ENCODE measurements at places on chromosomes 5 and 9.

- DNase-seq = no peak
These were observed 6.9 kb upstream of the NIPSNAP3A start for GRCh38 chr9:104740621-104741020.

GRCh38 chr5:172200476-172200875 is 6.5 kb downstream of the EFCAB9 start:
- no peak for DNase-seq

GRCh38 chr9:7298123-7298522 is 501.5 kb downstream of the DMAC1 start:
- DNase-seq = peak; percentile 76

DNA sequence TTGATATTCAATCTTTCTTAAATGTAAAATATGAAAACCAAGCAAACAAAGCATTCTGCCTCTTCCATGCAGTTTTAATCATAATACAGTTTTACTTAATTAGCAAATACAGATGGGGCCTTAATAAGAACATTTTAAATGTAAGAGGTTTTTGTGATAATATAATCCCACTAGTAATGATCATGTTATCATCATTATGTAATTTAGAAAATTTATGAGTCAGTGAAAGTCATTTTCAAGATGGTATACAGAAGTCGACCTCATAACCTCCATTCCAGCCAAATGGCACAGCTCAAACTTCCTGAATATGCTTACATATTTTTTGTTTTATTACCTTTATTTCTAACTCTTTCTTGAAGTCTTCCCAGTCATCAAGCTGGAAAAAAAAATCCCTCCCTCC is 102.2 kb upstream of the GNA14 start:
- no peak for DNase-seq

- no peak for DNase-seq
These were observed 276.6 kb downstream of the GADD45G start for GRCh38 chr9:89881431-89881830.

- no peak for DNase-seq
These were observed 391 bp downstream of the RALGDS start for GRCh38 chr9:133120501-133121197.

GRCh38 chr9:92295827-92296258 is 2.3 kb upstream of the IARS1 start:
- no peak for DNase-seq
